Activated CD8-positive, alpha-beta memory T cell treated with anti-CD3 and anti-CD28 coated beads for 1 hour (primary cell): ENCODE measurements at places on chromosomes 4 and X.

GRCh38 chr4:8046925-8047541 is 107.4 kb upstream of the AFAP1 start:
- no peak for DNase-seq

DNA sequence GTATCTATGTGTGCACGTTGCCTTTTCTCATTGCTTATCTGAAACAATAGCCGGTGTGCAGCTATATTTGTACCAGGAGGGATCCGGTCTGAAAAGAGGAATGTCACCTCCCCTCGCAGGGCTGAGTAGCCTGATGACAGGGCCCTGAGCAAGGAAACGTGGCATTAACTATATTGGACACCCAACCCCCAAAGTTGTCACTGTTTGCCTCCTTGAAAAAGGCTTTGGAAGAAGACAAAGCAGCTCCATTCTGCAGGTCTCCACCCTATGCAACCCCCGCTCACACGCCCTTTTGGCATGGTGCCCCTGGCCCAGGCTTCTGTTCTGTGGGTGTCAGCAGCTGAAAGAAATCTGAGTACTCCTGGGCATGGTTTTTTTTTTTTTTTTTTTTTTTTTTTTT is 8.2 kb downstream of the PRRG3 start:
- no peak for DNase-seq

DNA sequence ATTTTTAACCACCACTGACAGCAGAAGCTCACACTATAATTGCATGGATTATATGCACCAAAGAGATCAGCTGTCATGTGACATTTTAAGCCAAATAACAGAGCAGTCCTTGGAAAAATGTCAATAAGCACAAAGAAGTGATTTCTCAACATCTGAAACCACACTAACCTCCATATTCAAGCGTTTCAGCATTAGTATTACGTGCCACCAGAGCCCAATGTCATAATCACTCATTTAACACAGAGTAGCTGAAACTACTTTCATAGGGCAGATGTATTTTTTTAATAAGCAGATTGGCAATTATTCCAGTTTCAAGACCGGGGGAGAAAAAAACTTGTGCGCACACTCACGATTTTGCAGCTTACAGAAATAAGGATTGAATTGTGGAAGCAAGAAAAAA is 76.6 kb downstream of the SH3KBP1 start:
- DNase-seq: no peak

- DNase-seq: no peak
Measured at GRCh38 chr4:115028682-115029410, 84.6 kb downstream of the NDST4 start.

DNA sequence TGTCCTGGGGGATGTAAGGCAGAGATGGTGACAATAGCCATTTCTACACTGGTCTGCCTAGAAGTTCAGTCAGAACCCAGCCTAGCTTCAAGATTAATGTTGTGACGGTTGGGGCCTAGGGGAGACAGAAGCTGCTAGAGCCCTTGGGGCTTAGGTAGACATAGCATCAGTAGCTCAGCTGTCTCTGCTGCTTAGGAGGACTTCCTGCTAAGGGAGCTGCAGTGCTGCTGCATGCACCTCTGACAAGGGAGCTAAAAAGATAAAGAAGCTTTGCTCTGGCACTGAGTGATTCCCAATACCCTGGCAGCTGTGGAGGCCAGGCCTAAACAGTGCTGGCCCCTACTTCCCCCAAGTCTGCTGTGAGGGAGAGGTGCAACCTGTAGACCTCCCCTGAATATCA is 116.0 kb downstream of the CT47B1 start:
- no peak for DNase-seq

GRCh38 chrX:155876704-155877103 is 4.4 kb upstream of the VAMP7 start:
- DNase-seq: no peak

- no peak for DNase-seq
Measured at GRCh38 chr4:6221851-6222760, 21.8 kb upstream of the JAKMIP1 start.

DNA sequence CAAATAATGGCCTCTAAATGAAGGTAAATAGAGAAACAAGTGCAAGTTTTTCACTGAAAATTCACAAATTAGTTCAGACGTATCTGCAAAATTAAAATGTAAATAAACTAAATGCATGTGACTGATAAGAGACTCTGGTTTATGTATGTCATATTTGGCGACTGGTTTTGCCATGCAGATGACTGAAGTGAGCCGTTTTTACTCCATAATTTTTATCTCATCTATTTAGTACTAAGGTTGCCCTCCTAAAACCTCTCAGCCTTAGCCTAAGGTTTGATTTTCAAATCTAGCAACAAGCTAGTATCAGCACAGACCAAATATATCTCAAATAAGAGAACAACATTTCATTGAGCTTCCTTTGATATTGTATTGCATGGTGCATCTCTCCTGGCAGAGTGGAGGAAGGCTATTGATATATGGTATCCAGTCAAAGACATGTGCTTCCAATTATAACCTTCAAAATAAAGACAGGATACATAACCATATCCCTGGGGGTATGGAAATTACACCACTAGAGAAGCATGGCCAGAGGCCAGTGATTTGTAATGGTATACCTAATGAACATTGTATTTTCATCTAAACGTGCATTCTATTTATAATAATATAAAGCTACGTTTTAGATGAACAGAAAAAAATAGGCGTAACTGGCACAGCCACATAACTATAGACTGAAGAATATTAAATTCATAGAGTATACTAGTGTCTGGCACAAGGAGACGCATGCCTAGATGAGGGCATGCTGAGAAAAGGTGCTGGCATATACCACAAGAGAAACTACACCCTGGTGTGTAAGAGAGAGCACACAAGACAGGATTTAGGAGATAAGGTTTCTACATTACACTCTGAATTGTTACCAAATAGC is 392.6 kb upstream of the INTU start:
- DNase-seq: no peak

GRCh38 chr4:11702886-11703557 is 274.3 kb upstream of the HS3ST1 start:
- DNase-seq: no peak

- no peak for DNase-seq
Measured at GRCh38 chr4:10117359-10118047, 904 bp upstream of the WDR1 start.

- no peak for DNase-seq
Measured at GRCh38 chrX:3263681-3264126, 82.7 kb downstream of the MXRA5 start.

DNA sequence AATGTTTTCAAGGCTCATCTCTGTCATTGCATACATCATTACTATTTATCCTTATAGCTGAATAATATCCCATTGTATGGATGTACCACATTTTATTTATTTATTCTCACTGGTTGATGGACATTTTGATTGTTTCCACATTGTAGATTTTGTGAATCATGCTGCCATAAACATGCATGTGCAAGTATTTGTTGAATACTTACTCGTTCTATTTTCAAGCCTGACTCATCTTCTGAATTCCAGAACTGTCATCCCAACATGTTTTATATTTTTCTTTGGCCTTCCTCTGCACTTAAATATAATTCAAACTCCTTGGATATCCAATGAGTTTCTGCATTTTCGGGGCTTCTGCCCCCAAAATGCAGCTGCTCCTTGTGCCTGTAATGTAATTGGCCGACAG is 77.6 kb downstream of the MXRA5 start:
- DNase-seq: no peak

GRCh38 chrX:107505223-107505622 is 55.8 kb downstream of the FRMPD3 start:
- DNase-seq: no peak

DNA sequence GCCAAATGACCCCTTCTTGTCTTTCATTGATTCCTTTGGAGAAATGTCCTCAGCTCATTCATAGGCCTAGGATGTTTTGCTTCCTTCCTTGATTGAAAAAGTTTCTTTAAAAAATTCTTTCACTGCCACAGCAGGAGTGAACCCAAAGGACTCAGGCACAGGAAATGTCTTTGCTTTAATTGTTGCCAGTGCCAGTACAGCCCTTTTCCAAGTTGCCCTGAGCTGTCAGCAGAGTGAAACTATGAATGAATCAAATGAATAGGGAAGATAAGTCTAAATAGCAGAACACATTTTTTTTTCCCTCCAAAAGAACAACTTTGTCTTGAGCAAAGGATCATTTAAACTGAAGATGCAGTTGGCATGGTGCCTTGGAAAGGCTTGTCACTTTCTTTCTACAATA is 63.8 kb upstream of the SLC4A4 start:
- DNase-seq: no peak

GRCh38 chrX:120774606-120775005 is 101.1 kb downstream of the CT47B1 start:
- no peak for DNase-seq

DNA sequence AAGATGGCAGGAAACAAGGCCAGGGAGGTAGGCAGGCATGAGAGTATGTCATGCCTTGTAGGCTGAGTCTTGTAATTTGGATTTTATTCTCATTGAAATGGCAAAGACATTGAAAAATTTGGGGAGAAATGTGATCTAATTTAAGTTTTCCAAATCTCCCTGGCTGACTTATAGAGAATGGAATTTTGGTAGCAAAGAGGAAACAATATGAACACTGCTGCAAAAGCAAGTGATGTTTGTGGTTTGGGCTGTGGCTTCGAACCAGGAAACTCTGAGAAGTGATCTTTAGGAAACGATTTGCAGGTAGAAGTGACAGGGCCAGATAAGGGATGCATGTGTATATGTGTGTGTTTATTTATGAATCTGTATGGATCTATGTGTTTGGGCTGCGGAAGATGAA is 35.6 kb downstream of the ARSJ start:
- DNase-seq: no peak

GRCh38 chr4:107164962-107165475 is 128.9 kb upstream of the DKK2 start:
- DNase-seq: no peak

DNA sequence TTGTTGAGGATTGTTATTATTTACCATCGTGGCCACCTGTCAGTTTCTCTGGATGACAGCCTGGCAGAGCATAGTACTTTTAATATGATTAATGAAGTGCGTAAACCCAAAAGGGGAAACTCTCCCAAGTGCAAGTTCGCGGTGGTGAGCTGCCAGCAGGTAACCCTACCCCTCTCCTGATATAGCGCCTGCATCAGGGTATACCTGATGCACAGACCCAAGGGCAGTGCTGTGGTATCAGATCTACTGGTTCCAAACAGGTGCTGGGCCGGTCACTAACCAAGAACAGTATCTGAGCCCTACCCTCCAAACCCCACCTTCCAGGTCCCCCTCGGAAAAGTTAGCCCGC is 1.6 kb downstream of the RNF150 start:
- DNase-seq: no peak

GRCh38 chr4:7725951-7726350 is 213.7 kb downstream of the AFAP1 start:
- no peak for DNase-seq

DNA sequence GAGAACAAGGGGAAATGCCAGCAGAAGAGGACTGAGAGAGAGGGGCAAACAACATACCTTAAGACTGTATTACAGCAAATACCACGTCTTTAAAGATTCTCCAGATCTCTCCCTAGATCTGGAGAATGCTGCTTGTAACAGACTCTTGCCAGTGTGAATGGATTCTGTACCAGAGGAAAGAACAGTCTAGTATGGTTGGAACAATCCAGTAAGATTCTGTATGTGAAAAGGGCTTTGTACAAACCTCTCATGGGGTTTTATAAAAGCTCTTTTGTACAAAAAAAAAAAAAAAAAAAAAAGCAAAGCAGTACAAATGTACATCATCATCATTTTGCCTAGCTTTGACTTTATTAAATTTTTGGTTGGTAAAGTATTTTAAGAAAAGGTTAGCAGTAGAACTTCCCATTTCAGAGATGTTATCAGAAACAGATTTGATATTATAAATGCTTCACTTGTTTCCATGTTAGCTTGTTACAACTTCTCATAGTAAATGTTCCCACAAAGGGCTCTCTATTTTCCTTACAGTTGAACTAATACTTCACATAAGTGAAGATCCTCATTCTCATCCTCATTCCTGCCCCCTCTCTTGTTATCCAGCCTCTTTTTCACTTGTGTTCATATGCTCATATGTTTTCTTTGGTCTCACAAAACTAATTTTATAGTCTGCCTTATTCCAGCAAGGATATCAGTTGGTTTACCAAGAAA is 144.2 kb downstream of the EDA start:
- no peak for DNase-seq

- no peak for DNase-seq
Measured at GRCh38 chrX:66015152-66015831, 24.6 kb downstream of the VSIG4 start.

DNA sequence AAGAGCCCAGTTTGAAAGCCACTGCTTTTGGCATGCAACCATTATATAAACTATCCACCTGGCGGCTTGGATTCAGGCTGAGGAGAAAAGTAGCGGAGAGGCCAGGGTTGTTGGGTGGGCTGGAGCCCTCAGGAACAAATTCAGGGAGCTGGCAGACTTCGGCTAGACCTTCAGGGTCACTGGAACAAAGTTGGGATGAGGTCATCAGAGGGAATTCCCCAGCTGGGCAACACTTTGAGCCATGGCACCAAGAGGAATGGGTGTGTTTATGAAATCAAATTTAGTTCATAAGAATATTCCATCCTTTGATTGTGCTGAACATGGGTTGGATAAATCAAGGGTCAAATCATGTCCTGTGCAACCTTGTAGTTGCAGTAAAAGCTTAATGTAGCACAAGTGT is 22.0 kb downstream of the MTMR1 start:
- no peak for DNase-seq

- DNase-seq: no peak
Measured at GRCh38 chrX:146186540-146186939, 368.9 kb downstream of the SLITRK2 start.

- no peak for DNase-seq
Measured at GRCh38 chr4:128527351-128527750, 239.7 kb upstream of the PGRMC2 start.

GRCh38 chrX:47169726-47170515 is 23.7 kb upstream of the UBA1 start:
- no peak for DNase-seq

GRCh38 chrX:12162420-12162819 is 24.1 kb downstream of the FRMPD4 start:
- DNase-seq: no peak

- DNase-seq: no peak
Measured at GRCh38 chr4:7470522-7471128, 35.9 kb upstream of the PSAPL1 start.

DNA sequence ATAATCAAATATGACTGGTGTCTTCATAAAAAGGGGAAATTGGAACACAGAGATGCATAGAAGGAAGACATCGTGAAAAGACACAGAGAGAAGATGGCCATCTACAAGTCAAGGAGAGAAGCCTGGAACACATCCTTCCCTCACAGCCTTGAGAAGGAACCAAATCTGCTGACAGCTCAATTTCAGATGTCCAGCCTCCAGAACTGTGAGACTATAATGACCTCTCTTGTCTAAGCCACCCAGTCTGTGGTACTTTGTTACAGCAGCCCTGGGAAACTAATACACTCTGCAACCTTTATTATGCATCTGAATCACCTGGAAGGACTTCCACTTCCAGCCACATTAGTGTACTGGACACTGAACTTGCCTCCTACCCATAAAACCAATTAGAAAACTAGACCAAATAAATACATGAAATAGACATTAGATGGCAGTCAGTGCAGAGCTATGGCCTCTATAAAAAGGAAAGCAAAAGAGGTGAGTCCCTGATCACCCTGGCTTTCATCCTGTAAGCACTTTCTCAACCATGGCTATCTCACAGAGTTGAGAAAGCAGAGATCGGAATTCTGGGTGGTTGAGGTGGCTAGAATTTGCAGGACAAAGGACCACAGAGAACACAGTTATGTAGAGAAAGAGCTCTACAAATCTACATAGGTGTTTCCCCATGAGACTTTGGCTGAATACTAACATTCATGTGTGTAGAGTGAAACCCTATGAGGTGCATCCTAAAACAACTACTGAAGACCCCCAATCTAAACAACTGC is 25.7 kb downstream of the GAB3 start:
- no peak for DNase-seq

- DNase-seq: no peak
Measured at GRCh38 chrX:71082124-71082647, 13.5 kb upstream of the FOXO4 start.
